ENCODE measurements at places on chromosomes 12 and 14.

DNA sequence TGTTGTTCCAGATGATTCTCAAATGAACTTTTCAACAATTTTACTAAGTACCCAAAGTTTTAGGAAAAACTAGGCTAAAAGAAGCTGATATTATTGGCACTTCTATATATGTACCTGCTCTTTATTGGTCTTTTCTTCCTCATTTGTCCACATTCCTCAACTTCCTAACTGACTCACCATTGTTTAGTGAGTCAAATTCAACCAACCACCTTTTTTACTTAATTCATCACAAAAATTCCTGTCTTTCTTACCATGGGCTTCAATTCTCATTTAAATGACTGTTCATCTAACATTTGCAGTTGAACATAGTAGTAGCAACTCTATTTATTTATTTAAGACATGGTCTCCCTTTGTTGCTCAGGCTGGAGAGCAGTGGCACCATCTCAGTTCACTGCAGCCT, 47.6 kb upstream of the SLC2A13 start:
- DNase-seq = no peak

DNA sequence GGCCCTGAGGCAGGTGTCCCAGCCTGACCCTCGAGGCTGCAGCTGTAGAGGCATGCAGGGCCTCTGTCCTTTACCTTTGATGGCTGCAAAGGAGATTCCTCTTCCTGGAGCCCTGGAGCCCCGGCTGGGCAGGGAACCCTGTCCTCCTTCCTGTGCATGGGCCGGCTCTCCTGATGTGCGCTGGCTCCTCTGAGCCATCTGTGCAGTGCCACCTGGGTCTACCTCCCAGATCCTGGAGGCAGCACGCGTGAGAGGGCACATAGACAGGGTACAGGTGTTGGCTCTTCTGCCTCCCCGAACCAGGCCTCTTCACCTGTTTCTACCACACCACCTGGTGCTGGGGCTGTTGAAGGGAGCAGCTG, 115.1 kb downstream of the BEGAIN start:
- DNase-seq = no peak

DNA sequence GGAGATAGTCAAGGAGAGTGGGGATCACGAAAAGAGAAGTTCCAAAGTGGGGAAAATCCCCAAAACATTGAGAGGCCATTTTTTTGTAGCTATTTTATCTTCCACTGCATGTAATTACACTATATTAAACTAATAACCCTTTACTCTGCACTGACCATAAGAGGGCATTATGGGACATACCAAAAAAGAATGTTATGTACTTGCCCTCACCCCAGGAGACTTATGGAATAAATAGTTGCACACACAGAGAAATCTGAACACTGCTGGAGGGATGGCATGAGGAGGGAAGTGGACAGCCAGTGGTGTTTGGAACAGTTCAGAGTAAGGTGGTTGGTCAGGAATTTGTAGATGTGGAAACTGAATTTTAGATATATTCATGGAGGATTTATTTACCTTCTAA, 422.9 kb downstream of the SNAPC1 start:
- DNase-seq = no peak

DNA sequence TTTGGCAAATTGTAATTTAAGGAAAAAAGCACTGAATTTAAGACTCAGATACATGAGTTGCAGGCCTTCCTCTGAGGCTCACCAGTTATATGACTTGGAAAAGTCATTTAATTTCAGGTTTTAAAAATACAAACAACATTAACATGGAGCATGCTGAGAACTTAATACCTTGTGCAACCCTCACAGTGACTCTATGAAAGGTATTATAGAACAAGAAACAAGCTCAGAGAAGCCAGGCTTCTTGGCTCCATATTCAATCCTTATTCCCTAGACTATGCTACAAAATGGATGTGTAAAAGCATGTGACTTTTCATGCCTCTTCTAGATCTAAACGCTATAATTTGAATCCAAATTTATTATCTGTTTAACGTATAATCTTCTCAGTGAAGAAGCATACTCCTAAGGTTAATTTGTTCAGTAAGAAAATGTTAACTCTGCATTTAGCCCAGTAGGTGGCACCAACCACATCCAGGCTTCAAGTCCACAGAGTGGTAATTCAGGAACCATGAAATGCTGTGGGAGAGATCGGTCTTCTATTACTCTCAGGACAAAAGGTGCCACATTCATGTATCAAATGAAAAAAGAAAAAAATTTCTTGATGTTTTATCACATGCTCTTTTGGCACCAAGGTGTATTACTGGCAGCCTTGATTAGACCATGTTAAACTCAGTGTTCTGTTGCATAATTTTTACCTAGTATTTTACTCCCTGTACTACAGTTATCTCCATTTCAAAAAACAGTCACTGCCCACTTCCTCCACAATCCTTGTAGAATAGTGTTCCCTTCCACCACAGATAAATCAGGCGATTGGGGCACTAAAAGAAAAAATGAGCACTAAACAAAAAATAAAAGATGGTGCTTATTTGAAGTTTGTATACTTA, 9.3 kb downstream of the CCDC196 start:
- peak; percentile 62 for DNase-seq

- no peak for DNase-seq
Observed at GRCh38 chr12:106188256-106188655, 49.5 kb upstream of the NUAK1 start.

- peak; percentile 48 for DNase-seq
Observed at GRCh38 chr14:52862632-52863333, 71.4 kb upstream of the GNPNAT1 start.

DNA sequence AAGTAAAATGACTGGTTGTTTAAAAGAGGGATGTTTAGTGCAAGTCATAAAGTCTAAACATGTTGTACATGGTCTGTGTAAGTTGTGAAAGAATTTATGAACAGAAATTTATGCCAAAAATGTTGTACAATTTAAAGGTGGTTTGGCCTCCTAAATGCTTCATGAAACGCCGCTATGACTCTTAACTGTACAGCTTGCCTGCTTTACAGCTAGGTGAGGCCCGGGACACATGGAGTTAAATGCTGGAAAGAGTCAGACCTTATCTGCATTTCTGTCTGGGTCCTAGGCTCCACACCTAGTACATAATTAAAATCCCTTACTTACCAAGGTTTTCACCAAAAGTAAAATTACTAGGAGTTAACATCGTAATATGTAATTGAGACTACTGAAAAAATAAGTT, 28.4 kb upstream of the B4GALNT1 start:
- peak; percentile 30 for DNase-seq

GRCh38 chr14:32564596-32564995, 235.5 kb downstream of the AKAP6 start:
- peak; percentile 9 for DNase-seq

DNA sequence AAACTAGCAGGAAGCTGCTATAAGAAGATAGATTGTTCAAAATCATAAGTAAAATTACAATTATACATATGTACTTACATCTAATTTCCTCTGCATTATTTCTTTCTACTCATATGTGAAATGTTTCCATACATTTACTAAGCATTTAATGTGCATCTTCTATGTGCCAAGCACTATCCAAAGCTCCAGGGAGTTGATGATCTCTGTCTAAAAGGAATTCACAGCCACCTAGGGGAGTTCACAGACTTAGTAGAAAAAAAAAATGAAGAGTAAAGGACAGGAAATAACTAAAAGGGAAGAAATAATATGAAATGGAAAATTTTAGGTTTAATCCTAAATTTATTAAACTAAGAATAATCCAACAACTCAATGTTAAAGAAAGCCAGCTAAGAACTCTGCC, 91.7 kb downstream of the EFCAB11 start:
- DNase-seq = no peak

DNA sequence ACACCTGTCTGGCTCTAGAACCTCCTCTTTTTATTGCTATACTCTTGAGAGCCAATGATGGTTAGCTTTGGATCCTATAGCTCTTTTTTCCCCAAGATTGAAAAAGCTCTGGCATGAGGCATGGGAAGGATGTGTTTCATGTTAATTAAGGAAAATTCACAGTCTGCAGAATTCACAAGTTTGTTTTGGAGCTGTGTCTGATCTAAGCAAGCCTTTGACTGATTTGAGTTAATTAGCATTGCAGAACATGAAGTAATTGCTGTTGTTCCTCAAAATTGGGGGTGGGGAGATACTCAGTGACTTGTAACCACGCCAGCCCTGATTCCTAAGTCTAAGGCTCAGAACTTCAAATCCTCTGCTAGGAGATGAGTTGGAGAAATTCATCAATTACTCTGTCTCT, 205.0 kb downstream of the SUDS3 start:
- no peak for DNase-seq

GRCh38 chr12:17333287-17333686, 727.3 kb upstream of the LMO3 start:
- no peak for DNase-seq

DNA sequence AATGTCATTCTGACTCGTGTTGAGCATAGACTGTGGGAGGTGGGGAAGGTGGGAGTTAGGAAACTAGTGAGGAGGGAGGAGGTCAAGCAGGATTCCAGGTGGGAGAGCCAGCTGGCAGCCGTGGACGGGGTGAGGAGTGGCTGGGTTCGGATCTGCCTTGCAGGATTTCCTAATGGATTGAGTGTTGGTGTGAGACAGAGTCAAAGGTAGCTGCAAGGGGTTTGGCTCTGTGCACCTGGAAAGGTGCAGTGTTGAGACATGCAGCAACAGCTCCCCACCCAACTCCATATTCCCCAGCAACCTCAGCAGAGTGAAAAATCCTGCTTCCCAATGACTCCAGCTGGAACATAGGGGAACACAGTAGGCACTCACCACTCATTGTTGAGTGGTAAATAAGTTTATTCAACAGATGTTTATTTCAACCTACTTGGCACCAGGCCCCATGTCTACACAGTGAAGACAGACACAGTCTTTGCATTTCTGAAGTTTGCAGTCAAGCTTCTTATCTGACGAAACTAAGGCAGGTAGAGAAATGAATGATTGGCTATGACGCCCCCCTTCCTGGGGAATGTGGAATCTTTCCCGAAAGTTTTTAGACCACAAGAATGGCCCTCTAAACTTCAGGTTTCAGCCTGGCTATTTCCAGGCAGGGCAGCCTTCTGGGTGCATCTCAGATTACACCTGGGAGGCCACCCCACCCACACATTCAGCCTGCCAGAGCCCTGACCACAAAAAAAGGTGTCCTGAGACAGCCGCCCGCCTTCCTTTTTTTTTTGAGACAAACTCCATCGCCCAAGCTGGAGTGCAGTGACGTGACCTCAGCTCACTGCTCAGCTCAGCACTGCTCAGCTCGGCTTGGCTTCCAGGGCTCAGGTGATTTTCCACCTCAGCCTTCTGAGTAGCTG, 37.9 kb upstream of the PLEKHG6 start:
- DNase-seq = no peak

DNA sequence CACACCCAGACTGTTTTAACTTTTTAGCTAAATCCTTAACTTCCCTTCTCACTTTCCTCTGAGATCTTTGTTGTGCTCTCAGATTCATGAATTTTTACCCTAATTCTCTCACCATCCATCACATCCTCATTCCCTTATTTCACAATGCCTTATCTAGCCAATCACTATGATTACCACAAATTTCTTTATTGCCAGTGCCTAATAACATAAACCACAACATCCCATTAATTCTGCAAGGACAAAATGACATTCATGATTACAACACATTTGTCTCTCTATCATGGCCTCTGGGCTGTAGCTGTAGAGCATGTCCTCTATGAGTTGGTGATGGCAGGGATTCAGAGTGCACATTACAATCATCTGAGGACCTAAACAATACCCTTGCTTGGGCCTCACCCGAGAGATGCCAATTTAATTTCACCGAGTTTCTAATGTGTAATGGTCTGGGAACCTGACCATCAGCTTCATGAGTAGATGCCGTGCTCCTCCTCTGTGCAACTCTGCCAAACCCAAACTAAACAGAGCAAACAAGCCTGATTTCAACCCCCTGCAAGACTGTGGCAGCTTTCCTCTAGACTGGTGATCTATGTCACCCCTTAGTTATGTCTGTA, 99.3 kb downstream of the SPTSSA start:
- no peak for DNase-seq

GRCh38 chr14:104108570-104109541, 23.4 kb downstream of the ASPG start:
- DNase-seq = no peak

- no peak for DNase-seq
Observed at GRCh38 chr14:105168979-105169507, 467 bp upstream of the JAG2 start.

GRCh38 chr14:102545461-102546265, 36.1 kb upstream of the ANKRD9 start:
- no peak for DNase-seq
